ENCODE measurements at places on chromosomes 1 and 21.

DNA sequence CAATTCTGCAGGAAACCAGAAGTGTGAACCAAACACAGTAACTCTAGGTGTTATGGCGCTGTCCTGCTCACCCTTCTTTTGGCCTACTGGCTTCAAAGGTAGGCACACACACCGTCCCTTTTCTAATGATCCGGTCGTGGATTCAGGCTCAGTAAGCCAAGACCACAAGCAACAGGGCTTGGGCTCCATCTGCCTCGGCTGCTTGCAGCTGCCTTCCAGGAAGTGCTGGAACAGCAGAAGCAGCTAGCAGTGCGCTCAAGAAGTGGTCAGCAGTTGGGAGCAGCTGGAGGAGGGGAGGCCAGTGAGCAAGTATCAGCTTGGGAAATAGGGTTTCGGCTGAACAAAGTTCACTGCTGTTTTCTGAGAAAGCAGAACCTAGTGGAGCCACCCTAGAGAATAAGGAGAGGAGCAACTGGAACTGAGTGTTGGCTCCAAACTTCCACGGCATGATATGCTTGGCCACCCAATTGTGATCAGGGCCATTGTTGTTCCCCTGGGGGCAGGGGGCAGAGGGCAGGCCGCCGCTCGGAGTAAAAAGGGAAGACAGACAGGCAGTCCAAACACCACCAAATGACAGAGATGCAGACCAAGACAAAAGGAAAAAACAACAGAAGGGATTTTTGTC is 173.4 kb downstream of the TOMM20 start:
- DNase-seq: no peak

GRCh38 chr1:196685506-196685905 is 33.7 kb downstream of the CFH start:
- no peak for DNase-seq

GRCh38 chr1:219660666-219661463 is 48.0 kb upstream of the ZC3H11B start:
- DNase-seq: no peak

DNA sequence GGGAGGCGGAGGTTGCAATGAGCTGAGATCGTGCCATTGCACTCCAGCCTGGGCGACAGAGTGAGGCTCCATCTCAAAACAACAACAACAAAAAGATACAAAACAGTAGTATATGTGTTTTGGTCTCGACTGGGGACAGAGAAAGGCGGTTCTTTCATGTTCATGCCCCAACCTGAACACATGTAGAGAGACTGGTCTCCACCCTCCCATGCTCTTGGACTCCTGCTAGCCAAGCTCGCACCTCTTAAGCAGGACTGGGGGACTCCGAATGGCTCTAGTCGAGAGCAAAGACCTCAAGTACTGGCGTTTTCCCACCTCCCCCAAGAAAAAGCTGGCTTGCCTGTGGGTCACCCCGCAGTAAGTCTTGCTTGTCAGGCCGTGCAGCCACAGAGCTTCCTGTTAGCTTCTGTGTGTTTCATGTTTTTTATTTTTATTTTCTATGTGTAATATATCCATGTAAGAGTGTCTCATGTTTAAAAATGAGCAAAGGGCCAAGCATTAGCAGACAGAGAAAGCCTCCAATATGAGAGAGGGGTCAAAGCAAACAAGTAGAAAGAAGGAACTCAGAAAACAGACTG is 91.6 kb downstream of the SCCPDH start:
- DNase-seq: no peak

Data from effector memory CD4-positive, alpha-beta T cell (primary cell).